Dorsolateral prefrontal cortex (tissue), 122 donors: ENCODE measurements at places on chromosomes 2 and 18.

GRCh38 chr2:43129676-43130547, 96.5 kb downstream of the ZFP36L2 start:
- DNase-seq: no peak

DNA sequence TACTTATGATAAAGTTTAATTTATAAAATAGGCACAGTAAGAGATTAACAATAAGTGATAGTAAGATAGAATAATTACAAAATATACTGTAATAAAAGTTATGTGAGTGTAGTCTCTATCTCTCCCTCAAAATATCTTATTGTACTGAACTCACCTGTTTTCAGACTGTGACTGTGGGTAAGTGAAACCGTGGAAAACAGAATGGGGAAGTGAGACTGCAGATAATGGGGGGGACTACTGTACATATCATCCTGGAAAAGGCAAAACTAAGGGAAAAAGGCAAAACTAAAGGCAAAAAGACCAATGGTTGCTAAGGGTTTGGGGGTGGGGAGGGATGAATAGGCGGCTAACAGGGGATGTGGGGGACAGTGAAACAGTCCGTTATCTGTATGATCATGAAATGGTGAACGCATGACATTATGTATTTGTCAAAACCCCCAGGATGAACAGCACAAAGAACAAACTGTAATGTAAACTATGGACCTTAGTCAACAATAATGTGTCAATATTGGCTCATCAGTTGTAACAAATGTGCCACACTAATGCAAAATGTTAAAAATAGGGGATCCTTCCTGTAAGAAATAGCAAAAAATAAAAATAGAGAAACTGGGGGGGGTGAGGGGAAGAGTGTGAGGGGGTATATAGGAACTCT, 93.8 kb downstream of the EPB41L3 start:
- DNase-seq: no peak

- DNase-seq: no peak
These were observed 129.3 kb upstream of the HAAO start for GRCh38 chr2:42921721-42922120.

DNA sequence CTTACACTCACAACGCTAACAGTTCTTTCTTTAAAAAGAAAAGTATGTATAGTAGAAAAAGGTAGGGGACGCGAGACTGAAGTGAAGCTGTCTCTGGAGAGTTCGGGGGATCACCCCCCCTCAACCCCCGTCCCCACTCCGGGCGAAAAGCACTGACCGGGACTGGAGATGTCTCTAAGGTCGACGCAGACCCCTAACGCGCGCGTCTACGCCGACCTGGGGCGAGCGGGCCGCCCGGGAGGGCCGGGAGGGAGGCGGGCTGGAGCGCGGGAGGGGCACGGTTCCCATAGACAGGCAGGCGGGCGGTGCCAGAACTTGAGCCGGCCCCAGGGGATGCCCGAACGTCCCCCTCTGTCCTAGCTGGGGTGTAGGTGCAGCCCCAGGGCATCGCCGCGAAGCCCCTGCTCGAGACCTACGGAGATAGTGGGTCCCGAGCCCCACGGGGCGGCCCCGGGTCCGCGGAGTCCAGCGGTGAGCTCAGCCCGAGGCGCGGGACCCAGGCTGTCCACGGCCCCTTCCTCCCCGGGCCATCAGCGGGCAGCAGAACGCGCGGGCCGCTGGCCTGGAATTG, 82.2 kb downstream of the CHRNA1 start:
- DNase-seq: no peak

- no peak for DNase-seq
These were observed 235.6 kb upstream of the CDH2 start for GRCh38 chr18:28412521-28412920.
